EL (cell line): ENCODE measurements at places on chromosomes 2 and 18.
A peak's percentile ranks its signal among the peaks of the same experiment; 100 is the strongest.

DNA sequence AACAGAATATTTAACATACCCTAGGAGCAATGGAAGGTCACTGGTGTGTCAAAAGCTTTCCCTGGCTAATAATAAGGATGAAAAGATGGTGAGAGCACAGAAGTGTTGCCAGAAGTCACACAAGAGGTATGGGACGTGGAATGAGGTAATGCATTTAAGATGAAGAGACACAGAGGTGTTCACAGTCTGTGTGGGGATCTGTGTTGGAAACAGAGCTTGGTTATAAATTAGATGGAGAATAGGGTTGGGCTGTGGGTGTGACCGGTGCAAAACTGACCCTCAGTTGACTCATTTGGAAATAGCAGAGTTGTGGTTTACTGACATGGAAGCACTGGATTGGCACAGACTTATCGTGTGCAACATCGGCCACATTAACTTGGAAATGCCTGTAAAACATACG lies 372.5 kb downstream of the SATB2 start:
- no peak for DNase-seq

DNA sequence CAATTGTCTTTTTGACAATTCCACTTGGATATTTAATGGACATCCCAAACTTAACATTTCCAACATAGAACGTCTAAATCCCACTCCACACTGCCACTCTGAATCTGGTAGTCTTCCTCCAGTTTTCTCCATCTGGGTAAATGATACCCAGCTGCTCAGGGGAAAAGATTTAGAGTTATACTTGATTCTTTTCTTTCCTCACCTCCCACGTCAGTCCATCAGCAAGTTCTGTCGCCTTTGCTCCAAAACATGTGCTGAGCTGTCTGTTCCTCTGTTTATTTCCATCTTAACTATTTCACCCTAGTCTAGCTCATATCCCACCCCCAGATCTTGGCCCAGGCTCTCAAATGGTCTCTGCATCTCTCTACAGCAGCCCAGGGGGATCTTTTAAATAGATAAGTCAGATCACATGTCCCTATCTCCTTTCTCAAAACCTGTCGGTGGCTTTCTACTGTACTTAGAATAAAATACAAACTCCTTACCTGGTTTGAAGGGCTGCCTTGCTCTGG lies 43.4 kb upstream of the GMCL1 start:
- no peak for DNase-seq

GRCh38 chr2:82234283-82234874 lies 1929.8 kb upstream of the LRRTM1 start:
- no peak for DNase-seq

GRCh38 chr2:174332217-174332963 lies 2.4 kb upstream of the SP9 start:
- no peak for DNase-seq

DNA sequence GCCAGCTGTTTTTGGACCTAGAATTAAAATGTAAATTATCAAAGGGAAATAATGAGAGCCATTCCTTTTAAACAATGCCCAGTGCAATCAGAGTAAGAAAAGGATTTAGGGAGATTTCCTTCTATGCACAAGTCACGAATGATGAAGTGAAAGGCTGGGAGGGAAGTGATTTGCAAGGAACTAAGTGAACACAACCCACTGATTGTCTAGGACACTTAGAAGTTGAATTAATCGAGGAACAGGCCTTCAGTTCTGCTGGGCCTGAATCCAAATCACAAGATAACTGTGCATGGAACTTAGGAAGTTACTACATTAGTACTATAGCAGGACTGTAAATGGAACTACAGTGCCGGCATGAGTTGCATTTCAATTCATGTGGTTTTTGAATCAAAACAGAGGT lies 17.7 kb downstream of the MAP2 start:
- no peak for DNase-seq

DNA sequence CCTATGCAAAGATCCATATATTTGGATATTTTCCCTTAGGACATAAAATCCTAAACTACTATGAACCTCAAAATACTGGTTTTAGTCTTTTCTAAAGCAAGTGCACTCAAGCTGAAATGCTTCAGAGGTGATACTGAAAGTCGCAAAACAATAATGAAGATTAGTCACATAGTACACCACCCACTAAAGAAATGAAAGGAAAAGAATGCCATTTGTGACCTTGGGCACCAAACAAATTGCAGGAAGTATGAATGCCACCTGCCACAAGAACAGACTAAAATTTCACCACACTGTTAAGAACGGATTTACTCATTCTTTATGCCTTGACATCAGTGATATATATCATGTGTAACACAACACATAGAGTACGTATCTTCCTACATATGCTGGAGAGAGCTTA lies 161.5 kb downstream of the ZNF521 start:
- DNase-seq = no peak

DNA sequence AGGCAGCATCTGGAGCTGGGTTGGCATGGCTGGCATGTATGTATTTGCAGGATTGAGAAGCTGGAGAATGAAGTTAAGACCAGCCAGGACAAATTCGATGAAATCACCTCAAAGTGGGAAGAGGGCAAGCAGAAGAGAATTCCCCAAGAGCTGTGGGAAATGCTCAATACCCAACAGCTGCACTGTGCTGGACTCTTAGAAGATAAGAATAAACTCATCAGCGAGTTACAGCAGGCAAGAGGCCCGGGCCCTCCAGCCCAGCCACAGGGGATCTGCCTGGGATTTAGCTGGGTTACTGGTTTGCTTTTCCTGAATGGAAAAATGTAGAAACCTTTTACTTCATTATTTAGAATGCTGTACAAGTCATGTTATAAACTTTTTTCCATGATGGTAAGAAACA lies 22.5 kb downstream of the DRC1 start:
- DNase-seq = no peak

GRCh38 chr2:242065426-242065825 lies 195.9 kb downstream of the RTP5 start:
- no peak for DNase-seq

DNA sequence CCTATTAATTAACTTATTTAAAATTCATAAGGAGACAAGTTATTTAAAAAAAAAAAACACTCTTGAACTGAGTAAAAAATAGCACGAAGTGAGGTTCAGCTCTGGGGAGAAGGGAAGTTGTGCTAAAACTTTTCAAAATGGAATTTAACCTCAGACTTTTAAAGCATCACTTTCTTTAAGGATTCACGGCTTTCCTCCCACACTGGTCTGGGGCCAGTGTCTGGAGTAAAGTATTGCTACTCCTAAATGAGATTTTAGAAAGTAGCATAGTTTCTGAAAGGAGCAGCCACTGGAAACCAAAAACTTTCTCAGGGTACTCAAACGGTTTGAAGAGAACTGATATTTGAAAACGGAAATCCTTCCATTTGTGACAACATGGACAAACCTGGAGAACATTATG lies 97.7 kb upstream of the CYP1B1 start:
- DNase-seq = no peak

- no peak for DNase-seq
These were observed 11.7 kb upstream of the SEMA4C start for GRCh38 chr2:96881349-96882195.

DNA sequence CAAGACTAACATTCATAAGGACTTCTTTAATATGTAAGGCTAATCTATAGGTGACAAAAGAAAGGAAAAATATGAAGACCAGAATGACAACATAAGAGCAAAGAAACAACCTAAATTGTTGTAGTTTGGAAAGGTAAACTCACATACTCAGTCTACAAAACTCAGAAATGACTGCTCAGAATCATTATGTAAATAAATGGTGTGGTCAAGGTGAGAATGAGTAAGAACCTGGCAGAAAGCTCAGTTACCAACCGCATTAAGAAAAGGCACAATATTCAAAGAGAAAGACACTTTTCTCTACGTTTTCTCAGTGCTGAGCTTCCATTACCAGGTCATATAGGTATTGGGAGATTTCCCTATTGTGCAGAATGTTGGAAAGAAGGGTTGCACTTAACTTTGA lies 15.8 kb downstream of the ATF2 start:
- DNase-seq = no peak

DNA sequence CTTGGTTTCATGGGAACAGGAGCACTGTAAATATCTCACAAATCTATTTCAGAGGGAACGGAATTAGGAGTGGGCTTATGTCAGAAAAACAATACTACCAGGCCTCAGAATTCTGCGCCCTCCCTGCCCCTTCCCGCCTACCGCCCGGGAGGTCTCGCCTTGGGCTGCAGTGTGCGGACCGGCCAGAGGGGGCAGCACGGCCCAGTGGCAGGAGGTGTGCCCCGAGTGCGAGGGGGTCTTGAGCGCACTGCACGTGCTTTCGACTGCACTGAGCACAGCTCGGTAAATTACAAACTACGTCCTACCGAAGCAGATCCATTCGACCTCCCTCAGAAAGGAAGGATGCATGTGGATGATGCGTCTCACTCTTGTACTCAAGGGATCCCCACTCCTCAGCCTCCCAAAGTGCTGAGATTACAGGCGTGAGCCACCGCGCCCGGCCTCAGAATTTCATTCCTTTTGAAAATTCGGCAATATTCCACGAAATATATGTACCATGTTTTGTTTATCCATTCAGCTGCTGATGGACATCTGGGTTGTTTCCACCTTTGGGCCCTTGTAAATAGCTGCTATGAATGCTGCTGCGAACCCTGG lies 297.0 kb downstream of the BCL2 start:
- DNase-seq = no peak

DNA sequence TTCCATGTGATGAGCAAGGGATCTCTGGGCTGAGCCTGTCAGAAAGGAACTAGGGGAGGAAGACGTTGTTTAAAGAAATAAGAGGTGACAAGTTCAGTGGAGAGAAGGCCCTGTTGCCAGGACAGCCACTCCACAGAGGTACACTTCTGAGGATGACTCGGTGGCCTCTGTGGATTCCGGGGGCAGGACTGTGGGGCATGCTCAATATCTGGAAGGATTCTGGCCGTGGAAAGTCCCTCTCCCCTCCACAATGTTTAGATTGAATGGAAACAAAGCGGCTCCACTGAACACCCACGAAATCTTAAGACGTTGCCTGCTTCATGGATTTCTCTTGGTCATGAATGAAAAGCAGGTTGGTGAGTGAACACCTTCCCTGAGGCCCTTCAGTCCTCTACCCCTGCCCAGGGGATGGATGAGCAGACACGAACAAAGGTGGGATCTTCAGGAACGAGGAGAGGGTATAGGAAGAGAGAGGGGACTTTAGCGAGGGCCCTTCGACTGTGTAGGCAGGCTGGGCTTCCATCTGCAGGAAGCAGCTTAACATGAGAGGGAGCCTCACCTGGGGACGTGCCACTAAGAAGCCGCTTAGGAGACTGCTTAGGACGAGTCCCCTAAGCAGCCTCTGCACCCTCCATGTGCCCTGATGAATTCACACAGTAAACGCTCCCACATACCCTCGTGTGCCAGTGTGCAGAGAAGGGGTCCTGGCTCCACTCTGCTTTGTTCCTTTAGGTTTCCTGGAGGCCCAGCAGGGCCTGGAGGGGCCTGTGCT lies 1.9 kb downstream of the NTSR2 start:
- no peak for DNase-seq

DNA sequence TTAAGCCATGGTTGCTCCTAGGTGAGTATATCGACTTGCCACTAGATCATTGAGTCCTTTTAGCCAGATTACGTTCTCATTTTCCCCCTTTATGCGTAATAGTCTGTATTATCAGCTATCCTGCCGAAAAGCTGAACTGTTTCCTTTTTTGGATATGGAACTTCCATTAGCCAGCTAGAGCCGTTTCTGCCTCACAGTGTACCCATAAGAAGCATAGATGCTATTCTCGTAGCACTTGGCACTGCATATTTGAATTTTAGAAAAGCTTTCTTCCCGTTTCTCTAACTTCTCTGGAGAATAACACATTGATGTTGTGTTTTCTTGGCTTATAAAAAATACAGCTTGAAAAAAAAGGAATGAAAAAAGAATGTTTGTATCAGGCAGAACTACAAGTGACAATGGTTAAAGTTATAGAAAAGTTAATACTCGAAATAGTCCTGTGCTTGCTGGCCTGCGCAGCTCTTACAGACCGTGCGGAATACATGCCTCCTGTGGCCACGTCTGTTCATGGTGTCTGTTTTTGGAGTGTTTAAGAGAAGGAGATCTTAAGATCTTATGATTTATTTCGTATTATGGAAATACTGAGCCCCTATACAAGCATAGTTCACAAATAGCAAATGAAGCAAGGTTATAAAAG lies 710 bp downstream of the DUSP19 start:
- DNase-seq = peak; percentile 15

DNA sequence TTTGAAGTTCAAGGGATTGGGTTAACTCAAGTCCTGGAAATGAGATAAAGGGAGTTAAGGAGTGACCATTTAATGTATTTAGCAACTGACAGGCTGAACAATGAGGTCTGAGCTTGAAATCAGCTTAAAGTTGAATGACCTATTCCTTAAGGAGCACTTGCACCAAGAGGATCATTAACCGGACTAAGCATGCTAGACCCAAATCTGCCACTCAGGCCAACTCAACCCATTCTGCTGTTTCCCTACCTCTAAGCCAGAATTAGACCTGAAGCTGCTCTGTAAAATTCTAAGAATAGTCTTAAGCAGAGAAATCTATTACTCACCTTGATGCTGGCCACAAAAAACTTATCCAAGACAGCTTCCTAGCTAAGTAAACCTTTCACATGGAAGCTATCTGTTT lies 59.8 kb downstream of the SPRED2 start:
- DNase-seq = no peak

DNA sequence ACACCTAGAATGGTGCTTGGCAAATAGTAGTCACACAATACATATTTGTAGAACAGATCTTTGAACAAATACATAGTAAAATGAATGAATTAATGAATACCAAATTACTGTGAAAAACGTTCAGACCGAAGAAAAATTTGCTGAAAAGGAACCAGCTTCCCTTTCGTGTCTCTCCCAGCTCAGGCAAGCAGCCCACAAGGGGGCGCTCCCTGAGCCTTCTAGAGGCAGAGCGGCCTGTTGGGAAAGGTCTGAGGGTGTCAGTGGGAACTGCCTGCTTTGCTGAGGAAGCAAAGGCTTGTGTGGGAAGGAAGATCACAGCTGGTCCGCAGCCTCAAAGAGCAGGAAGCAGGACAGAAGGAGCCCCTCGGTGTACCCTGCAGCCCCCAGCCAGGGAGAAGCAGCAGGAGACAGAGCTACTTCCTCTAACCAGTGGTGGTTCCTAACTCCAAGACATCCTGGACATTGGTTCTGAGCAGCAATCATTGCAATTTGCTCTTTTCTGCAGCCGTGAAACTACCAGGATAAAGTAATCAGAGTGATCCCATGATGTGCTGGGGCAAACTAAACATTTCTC lies 231.1 kb downstream of the ANKRD30B start:
- DNase-seq = no peak

GRCh38 chr2:3442185-3442584 lies 62.7 kb downstream of the TRAPPC12 start:
- no peak for DNase-seq

- DNase-seq = no peak
These were observed 31.2 kb upstream of the NTSR2 start for GRCh38 chr2:11701206-11701605.

GRCh38 chr2:150320608-150321007 lies 166.9 kb downstream of the RND3 start:
- no peak for DNase-seq

DNA sequence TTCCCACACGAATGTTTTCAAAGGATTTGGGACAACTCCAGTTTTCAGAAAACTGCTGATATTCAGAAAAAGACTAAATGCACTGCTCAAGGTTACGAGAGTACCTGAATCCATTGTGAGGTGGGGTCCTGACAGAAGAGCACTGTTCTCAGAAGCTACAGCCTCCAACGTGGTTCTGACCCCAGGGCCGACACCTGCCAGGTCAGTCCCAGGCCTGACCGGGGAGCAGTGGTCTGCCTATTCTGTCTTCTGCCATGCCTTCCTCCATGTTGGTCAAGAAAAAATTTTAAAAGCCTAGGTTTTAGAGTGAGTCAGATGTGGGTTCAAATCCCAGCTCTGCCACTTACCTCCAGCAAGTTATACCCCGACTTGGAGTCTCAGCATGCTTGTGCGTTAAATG lies 212.3 kb downstream of the BCL11A start:
- DNase-seq = no peak

GRCh38 chr2:188449971-188450370 lies 158.3 kb downstream of the GULP1 start:
- DNase-seq = no peak
